Stimulated activated CD4-positive, alpha-beta T cell treated with anti-CD3 and anti-CD28 coated beads, TNF-alpha, amount 100 ng/mL, for 1 hour (primary cell): ENCODE measurements at places on chromosomes 16 and 17.

DNA sequence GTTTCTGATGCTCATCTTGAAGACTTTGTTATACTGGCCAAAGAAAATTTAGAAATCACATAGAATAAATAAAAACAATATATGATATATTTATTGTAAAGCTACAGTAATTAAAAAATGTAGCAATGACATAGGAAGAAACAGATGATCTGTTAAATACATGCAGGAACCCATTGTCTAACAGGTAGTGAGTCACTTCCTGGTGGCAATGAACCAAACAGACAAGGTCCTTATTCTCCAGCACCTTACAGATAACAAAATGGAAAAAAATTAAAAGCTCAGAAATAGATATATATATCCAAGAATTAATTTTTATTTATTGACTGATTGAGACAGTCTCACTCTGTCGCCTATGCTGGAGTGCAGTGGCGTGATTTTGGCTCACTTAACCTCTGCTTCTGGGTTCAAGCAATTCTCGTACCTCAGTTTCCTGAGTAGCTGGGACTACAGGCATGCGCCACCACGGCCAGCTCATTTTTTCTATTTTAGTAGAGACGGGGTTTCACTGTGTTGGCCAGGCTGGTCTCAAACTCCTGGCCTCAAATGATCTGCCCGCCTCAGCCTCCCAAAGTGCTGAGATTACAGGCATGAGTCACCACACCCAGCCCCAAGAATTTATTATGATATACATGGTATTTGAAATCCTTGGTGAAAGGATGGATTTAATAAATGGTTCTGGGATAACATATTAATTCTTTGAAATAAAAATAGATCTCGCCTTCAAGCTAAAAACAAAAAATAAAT, 7.5 kb downstream of the NETO2 start:
- no peak for DNase-seq

GRCh38 chr16:81060576-81061306, 16.3 kb downstream of the C16orf46 start:
- no peak for DNase-seq

DNA sequence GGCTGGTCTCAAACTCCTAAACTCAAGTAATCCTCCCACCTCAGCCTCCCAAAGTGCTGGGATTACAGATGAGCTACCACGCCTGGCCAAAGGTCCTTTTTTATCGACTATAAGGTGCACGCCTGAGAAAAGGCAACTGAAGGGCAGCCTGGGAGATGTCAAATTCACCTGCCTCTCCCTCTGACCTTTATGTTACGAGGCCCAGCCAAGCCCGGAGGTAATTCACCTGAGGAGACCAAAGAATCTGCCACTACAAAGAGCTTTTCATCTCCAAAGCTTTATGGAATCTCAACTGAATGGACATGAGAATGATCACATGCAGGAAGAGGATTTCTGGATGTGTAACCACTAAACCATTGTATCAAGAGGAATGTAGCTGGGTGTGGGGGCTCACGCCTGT, 37.2 kb downstream of the LYRM1 start:
- DNase-seq: no peak

GRCh38 chr16:86727632-86728031, 149.3 kb downstream of the FOXL1 start:
- no peak for DNase-seq

DNA sequence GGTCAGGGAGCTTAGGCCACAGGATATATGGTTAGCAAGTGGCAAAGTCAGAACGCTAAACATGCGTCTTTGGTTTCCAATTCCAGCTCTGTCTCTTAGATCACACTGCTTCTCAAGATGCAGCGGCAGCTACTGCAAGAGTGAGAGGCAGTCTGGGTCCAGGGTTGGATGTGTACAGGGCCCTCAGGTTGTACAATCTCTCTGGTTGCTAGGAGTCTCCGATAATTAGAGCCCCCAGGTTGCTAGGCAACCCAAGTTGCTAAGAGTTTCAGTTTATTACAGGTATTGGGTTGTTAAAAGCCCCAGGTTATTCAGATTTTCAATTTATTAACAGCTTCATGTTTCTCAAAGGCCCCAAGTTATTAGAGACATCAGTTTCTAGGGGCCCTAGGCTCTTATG, 15.5 kb upstream of the SPACA3 start:
- no peak for DNase-seq

DNA sequence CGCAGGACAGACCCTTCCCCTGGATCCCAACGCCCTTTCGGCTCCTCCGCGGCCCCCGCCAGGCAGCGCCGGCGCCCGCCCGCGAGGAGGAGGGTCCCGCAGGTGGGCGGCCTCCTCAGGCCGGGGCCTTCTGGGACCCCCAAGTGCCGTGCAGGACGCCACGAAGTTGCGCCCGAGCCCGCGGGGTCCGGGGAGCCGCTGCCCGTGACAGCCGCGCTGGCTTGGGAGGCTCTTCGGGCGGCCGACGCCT, 504 bp downstream of the ERN1 start:
- DNase-seq: no peak

DNA sequence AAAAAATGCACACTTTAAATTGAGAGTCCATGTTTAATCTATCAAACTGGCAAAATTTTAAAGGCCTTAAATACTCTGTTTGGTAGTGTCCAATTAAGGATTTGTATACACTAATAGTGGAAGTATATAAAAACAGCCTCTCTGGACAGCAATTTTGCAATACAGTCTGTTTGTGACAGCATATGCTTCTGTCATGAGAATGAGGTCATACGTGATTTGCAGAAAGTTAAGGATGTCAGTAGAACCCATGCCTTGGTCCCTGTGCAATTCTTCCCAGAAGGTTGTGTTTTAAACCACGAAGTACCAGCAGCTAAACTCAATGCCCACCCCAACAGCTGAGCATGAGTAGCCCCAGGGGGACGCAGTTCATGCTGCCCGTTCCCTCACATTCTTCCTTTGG, 78.4 kb downstream of the AIPL1 start:
- DNase-seq: no peak

DNA sequence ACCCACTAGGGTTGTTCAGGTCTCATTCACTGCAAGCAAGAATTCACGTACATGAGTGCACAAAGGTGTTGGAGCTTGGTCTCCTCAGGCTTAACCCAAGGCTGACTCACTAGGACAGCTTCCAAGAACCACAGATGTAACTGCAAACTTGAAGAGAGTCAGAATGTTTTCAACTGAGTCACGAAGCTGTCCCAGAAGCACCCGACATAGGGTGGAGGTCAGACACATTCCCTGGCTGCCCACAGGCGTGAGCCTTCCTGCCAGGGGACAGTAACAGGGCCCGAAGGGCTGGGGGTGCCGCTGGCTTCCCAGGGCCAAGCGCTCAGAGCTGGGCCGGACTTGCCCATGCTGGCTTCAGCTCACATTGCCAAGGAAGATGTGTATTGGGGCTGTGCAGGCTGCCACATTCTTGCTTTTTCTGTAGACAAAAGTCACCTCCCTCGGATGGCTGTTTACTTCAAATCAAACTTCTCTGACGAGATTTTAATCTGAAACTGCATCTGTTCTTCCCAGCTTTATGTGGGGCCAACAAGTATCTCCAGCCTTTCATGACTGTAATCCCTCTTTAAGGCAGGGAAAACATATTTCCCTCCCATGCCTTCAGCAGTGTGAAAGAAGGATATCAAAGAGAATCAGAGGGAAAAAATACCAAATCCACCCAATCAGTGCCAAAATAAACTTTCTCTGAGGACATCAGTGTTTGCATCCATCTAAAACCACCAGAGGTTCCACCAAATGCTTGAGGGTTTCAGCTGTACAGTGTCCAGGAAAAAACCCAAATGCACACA, 14.3 kb downstream of the CMTM3 start:
- DNase-seq: no peak

DNA sequence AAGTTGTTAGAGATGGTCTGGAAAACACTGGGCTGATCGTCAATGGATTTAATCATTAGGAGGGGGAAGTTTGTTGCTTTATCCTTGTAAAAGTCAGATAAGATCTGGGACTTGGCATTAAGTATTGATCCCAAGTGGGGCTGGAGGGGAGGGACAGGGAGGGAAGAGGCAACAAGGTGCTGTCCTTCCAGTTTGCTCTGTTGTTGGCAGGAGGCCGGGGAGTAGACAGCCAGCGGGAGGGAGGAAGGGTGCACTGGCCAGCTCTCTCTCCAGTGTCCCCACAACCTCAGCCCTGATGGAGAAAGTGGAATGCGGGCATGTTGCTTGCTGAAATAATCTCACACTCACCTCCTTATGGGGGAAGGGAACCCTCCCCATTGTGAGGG, 210.2 kb downstream of the CCDC182 start:
- DNase-seq: no peak

DNA sequence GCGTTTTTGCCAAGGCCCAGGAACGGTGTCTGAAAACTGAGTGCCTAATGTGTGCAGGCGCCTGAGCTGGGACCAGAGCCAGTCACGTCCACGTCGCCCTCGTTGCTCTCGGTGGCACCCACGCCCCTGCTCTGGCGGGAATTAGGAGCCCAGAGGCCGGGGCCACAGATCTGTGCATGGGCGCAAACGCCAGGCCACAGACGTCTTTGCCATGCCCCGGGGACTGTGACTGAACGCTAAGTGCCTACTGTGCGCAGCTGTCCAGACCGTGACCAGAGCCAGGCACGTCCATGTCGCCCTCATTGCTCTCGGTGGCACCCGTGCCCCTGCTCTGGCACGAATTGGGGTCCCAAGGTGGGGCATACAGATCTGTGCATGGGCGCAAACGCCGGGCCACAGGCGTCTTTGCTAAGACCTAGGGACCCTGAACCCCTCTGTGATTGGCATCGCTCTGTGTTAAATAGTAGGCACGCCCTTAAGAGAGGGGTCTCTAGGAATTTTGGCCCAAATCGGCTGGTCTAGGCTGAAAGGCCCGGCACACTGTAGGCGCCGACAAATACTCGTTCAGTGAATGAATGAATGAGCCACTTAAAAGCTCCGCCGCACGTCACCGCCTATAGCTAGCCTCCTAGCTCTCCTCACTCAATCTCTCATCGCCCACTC, 827 bp upstream of the UBALD1 start:
- no peak for DNase-seq

GRCh38 chr16:83862661-83863060, 36.3 kb upstream of the MLYCD start:
- no peak for DNase-seq

- no peak for DNase-seq
These were observed 21.2 kb upstream of the MON1B start for GRCh38 chr16:77169650-77170236.

GRCh38 chr16:56137269-56137668, 54.0 kb upstream of the GNAO1 start:
- no peak for DNase-seq

- no peak for DNase-seq
These were observed 742 bp upstream of the FBXO31 start for GRCh38 chr16:87384162-87384874.

- no peak for DNase-seq
These were observed 47.7 kb downstream of the SMURF2 start for GRCh38 chr17:64614266-64615027.
